ENCODE measurements at places on chromosomes 2 and 18.

DNA sequence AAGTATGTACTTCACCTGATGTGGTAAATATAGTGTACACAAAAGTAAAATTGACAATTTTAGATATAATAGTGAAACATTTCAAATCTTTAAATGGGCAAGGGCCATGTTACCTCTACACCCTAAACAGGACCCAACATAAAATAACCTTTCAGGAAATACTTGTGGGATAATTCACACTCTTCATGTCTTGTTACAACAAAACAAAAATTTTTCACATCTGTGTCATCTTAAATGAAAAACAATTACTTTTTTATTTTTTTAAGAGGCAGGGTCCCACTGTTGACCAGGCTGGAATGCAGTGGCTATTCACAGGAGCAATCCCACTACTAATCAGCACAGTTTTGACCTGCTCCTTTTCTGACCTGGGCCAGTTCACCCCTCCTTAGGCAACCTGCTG is 42.1 kb downstream of the SRBD1 start:
- DNase-seq = no peak

- no peak for DNase-seq
These were observed 52.5 kb downstream of the USP40 start for GRCh38 chr2:233513953-233514655.

- no peak for DNase-seq
These were observed 2.0 kb downstream of the CDH7 start for GRCh38 chr18:65752625-65753325.

- DNase-seq = no peak
These were observed 6.2 kb downstream of the PRKD3 start for GRCh38 chr2:37318401-37318800.

- DNase-seq = no peak
These were observed 473.8 kb downstream of the TGIF1 start for GRCh38 chr18:3923750-3924149.

GRCh38 chr18:35282353-35282752 is 7.7 kb downstream of the ZSCAN30 start:
- no peak for DNase-seq

DNA sequence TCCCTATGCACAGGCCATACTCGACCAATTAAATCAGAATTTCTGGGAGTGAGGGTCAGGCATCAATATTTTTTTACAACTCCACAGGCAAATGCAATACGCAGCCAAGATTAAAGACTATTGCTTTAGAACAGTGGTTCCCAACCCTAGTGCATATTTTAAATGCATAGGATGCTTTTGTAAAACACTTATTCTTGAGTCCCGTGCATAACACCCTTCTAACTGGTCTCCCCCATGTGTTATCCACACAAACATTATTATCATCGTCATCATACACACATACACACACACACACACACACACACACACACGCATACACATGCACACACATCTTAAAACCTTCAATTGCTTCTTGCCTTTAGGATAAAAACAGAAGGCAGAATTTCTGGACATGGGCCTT is 145.0 kb upstream of the PELI1 start:
- DNase-seq = no peak

- no peak for DNase-seq
These were observed 946.9 kb upstream of the SOX11 start for GRCh38 chr2:4745056-4745991.

- DNase-seq = no peak
These were observed 48.1 kb downstream of the PKDCC start for GRCh38 chr2:42095923-42096408.

GRCh38 chr2:106866641-106867040 is 19.3 kb downstream of the ST6GAL2 start:
- no peak for DNase-seq

DNA sequence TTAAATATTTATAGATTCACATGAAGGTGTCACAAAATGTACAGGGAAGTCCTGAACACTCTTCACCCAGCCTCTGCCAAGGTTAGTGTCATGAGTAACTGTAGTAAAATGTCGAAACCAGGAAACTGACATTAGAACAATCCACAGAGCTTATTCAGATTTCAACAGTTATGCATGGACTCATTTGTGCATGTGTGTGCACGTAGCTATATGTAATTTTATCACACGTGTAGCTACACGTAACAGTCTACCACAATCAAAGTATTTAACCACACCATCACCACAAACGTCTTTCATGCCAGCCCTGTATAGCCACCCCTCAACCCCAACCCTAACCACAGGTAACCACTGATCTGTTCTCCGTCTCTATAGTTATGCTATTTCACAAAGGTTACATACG is 211.7 kb upstream of the REV1 start:
- DNase-seq = no peak

- DNase-seq = no peak
These were observed 289.6 kb downstream of the CYP26B1 start for GRCh38 chr2:71858071-71858470.

GRCh38 chr2:5563411-5563810 is 128.8 kb upstream of the SOX11 start:
- no peak for DNase-seq

DNA sequence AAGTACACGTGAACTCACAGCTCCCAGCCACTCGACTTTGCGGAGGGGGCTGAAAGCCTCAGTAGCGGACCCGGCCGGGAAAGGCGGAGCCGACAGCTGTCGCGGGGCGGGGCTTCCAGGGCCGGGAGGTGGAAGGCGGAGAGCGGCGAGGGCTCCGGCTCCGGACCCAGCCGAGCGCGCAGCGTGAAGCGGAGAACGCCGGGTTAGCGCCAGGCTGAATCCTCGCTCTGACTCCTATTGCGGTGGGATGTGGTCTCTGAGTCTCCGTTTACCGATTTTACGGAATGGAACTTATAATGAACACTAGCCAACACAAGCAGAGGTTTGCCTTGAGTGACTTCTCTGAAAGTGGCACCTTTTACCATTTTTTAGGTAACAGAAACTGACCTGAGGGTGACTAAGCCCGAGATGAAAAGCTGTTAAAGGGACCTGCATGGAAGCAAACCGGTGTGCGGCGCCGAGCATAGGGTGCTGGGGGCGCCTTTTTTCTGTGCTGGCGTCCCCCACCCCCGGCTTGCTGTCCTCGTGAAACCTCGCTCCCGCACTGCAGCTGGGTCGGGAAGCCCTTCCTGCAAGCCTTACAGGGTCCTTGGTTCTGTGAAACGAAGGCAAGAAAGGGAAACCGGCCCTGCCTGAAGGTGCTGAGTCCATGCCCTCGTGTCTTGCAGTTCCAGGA is 72.9 kb downstream of the EN1 start:
- no peak for DNase-seq

GRCh38 chr2:66275984-66276383 is 158.9 kb upstream of the MEIS1 start:
- no peak for DNase-seq

- DNase-seq = no peak
These were observed 9.2 kb upstream of the D2HGDH start for GRCh38 chr2:241724975-241725870.

DNA sequence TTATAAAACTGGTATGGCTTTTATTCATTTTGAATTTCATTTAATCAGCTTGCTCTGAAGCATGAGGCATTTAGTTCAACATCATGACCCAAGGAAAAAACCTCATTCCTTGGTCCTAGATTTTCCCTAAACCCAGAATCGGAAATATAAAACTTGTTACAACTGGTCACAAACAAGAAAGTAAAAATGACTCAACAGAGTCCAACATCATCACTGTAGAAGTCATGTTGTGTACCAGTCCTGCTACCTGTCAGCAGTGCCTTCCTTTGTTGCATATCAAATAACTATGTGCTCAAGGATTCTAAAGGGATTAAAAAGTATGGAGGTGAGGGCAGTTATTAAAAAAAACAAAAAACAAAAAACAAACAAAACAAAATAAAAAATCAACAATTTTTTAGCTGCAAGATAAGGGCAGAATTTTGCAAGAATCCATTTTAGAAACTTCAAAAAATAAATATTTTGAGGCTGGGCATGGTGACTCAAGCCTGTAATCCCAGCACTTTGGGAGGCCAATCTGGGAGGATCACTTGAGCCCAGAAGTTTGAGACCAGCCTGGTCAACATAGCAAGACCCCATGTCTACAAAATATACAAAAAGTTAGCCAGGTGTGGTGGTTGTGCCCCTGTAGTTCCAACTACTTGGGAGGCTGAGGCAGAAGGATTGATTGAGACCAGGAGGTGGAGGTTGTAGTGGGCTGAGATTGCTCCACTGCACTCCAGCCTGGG is 18.4 kb downstream of the NCKAP1 start:
- DNase-seq = no peak

- DNase-seq = no peak
These were observed 18.4 kb downstream of the ATOH8 start for GRCh38 chr2:85772019-85772745.

DNA sequence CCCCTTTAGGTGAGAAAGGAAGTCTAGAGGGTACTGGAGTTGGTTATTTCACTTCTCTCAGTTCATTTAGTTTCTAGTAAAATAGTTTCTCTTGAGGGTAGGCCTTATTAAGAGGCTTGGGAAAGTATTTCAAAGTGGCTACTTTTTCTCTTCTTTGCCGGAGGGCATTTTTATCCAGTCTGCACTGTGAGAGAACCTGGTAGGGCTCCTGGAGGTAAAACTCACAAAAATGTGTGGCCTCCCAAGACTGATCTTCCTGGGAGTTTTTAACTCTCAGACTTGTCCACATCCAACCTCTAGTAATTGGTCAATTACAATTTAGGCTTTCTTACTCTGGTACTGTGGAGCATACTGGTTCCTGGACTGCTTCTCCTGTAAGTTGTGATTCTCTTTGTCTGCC is 28.0 kb downstream of the EHBP1 start:
- no peak for DNase-seq

- no peak for DNase-seq
These were observed 129.4 kb downstream of the MCFD2 start for GRCh38 chr2:46786228-46786627.

GRCh38 chr18:75830828-75831227 is 403.3 kb upstream of the SMIM21 start:
- no peak for DNase-seq

DNA sequence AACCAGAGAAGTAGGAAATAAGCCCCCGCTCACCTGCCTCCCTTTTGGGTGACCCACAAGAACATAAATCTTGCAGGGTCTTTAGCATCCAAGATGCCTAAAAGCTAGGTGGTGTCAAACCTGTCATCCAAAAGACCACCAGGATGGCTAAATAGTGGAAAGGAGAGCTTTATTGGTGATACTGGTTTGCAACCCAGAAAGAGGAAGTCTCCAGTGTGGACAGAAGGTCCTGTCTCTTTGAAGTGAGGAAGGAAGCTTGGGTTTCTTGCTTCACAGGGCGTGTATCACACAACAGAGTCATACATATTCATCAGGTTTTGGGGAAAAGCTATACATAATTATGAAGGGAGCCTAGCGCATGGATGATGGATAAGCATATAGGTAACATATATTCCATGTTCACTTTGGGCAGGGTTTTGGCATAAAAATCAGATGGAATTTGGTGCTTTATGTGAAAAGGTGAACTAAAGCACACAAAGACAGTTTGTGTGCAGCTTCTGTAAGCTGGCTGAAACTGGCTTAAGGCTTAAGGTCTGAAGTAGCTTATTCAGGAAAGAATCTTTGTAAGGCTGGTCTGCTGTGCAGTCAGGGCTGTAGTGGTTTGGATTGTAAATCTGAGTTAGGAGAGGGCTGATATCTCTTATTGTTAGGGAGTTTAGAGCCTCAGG is 102.2 kb upstream of the MSH2 start:
- no peak for DNase-seq

DNA sequence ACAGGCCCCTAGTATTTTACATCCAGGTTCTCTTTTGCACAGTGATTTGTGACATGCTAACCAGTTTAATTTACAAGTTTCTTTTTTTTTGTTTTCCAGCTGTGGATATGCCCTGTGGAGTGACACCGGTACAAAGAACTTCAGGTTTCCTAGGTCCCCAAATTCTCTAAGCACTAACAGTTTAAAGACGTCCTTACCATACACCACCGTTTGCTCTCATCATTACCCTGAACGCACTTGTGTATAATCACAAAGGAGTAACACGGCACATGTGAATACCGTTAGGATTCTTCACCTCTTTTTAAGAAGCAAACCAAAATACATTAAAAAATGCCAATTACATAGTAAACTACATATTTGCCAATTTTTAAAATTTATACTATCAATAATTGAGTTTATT is 853 bp downstream of the LANCL1 start:
- no peak for DNase-seq

GRCh38 chr2:140199312-140199711 is 1419.1 kb upstream of the NXPH2 start:
- DNase-seq = no peak

DNA sequence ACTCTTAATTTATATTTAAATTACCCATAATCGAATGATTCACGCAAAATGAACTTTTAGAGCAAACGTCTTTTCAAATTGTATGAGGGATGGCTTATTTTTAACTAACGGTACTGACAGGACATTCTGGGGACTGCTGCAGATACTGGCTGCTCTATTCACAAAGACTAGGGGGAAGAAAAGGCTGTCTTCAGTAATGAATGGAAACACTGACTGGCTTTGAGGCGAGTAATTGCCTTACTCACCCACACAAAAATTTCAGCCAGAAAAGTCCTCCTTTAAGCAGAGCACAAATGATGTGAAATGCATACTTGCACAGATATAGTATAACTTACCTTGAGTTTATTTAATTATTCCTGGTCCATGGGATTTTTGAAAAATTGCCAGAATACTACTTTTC is 852.6 kb downstream of the DPP10 start:
- DNase-seq = no peak

DNA sequence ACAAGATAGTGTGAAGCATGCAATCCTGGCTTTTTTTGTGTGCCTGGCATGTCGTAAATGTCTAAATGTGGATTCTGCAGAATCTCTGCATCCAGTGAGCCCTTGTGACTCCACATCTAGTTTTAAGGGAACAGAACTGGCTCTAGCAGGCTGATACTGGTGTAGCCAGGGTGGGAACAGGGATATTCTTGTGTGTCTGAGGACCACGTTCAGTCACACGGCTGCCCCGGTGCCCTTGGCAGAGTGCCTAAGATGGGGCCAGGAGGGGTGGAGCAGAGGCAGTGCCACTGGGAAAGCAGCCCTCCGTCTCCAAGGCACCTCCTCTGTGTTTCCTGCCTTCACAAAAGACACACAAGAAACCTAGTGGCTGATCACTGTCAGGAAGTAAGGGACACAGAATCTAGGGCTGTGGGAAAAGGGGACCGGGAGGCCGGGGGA is 91.5 kb upstream of the PARD3B start:
- DNase-seq = no peak

DNA sequence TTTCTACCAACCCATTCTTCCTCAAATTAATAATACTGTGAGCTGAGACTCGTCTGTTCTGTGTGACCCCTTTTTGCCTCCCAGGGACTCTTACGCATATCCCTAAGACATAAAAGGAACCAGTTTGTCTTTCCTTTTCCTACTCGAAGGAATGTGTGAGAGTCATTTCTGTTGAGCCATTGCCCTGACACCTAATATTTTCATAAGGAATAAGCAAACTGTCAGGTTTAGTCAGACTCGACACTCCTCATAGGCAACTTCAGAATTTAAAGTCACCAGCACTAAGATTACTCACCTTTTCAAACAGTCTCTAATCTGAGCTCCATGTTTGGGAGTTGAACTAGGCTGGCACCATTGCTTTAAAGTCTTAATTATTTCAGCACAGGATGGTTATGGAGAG is 305.5 kb downstream of the IKZF2 start:
- DNase-seq = no peak

All from CMK (cell line).